Mesothelial cell of epicardium (in vitro differentiated cells): ENCODE measurements at places on chromosomes 7 and 10. TPM values are rescaled to one million over a fixed set of nuclear protein-coding genes. Genes with fewer than 3 reads are reported as not detected.

ECHDC3 gene
- 5.1 to 8.6 TPM (median 5.7 TPM) in 3 replicates for total RNA-seq

- DNase-seq, result no peak
These were observed 145.0 kb downstream of the MAD1L1 start for GRCh38 chr7:2087744-2088143.

- no peak for DNase-seq
These were observed 1023.0 kb upstream of the SORCS1 start for GRCh38 chr10:108187408-108188012.

DNA sequence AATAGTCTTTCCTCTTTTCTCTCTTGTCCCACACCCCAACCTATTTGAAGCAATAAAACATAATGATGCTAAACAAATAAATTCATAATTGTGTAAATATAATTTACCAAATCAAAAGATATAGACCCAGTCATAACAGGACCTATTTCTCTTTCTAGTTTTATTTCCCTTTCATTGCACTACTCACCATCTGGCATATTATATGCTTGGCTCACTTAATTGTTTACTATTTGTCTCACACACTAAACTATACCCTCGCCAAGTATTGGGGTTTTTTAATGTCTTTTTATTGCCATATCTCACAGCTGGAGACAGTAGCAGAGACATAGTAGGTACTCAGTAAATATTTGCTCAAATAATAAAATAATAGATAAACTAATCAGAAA is 597.5 kb upstream of the PCDH15 start:
- DNase-seq, result no peak

LHFPL3 gene
- total RNA-seq, result not detected in 3 replicates

DNA sequence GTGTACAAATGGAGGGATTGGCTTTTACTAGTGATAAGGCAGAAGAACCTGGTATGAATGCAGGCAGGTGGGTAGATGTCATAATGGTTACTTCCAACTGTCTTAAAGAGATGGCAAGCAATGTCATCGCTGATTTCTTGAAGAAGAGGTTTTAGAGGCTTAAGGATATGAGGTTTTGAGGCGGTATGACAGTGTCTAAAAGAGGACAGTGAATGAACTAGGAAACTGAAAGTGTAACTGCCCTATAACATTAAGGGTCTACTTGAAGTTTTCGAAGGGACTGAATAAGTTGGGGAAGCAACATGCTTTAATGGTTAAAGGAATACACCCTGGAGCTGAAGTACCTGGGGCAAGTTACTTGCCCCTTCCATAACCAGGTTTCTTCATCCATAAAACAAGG is 70.9 kb downstream of the NDUFB2 start:
- DNase-seq, result no peak

DNAJC2 gene
- total RNA-seq, result 31.1 to 36.0 TPM (median 31.1 TPM) in 3 replicates

OPN4 gene
- not detected in 3 replicates for total RNA-seq

TMEM236 gene
- 0.04 TPM in 1 of 3 replicates, not detected in the others for total RNA-seq

GRCh38 chr10:60042262-60042661 is 135.9 kb upstream of the CCDC6 start:
- DNase-seq, result no peak

DNA sequence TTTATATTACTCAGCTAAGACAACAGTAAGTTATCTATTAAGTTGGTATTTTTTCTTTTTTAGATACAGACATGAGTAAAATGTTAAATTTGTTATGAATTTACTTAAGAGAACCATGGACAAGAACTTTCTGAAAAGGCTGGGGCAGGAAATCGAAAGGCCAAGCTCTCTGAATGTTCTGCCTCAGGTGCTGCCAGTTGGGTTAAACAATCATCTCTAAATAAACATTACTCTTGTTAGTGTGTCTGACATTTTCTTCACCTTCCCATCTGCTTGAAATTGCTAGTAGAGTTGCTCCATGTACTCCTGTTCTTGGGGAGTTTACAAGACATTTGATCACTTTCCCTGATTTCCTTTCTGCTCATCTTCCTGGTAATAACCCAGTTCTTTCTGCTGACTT is 87.5 kb downstream of the ANKRD7 start:
- no peak for DNase-seq

CFAP43 gene
- 1.0 to 2.1 TPM (median 1.9 TPM) in 3 replicates for total RNA-seq
